Stimulated activated CD4-positive, alpha-beta T cell treated with anti-CD3 and anti-CD28 coated beads, Interleukin-1b, Interleukin-23, amount 100 ng/mL, for 4 hours (primary cell): ENCODE measurements at places on chromosomes 16 and 17.
A peak's percentile ranks its signal among the peaks of the same experiment; 100 is the strongest.

DNA sequence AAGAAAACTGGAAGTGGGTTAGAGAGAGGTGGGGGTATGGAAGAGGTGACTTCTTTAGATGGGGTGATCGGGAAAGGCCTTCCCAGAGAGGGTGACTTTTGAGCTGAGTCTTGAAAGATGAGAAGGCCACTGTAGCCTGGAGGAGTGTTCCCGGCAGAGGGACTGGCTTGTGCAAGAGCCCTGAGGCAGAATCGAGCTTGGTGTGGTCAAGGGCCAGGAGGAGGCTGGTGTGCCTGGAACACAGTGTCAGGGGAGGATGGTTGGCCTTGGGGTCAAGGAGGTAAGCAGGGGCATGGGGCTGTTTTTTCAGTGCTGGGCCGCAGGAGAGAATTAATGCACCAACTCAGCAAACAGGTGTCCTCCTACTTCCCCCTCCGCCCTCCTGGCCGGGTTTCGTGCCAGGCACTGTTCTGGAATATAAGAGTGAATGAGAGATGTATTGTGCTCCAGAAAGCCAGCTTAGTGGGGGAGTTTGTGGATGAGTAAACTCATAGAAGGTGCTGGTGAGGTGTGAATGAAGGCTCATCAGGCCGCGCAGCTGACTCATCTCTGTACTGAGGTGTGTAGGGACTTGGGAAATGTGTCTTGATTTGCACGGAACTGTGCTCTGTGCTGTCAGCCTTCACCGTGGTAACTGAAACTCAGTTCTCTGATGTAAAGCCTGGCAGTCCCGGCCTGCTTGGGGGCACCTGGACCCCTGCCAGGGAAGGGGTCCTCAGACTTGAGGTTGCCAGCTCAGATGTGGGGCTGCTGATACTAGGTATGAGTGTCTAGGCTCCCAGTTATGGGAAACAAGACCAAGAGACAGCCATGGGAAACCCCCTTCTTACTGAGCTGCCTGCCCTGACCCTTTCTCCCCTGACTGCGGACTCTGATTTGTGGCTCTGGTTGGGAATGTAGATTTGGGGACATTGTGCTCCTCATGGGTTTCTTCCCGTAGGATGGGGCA lies 15.3 kb downstream of the KSR1 start:
- peak; percentile 72 for DNase-seq

GRCh38 chr17:60656499-60656898 lies 21.2 kb upstream of the BCAS3 start:
- no peak for DNase-seq

GRCh38 chr17:10309003-10309974 lies 63.5 kb downstream of the MYH13 start:
- DNase-seq, result no peak

DNA sequence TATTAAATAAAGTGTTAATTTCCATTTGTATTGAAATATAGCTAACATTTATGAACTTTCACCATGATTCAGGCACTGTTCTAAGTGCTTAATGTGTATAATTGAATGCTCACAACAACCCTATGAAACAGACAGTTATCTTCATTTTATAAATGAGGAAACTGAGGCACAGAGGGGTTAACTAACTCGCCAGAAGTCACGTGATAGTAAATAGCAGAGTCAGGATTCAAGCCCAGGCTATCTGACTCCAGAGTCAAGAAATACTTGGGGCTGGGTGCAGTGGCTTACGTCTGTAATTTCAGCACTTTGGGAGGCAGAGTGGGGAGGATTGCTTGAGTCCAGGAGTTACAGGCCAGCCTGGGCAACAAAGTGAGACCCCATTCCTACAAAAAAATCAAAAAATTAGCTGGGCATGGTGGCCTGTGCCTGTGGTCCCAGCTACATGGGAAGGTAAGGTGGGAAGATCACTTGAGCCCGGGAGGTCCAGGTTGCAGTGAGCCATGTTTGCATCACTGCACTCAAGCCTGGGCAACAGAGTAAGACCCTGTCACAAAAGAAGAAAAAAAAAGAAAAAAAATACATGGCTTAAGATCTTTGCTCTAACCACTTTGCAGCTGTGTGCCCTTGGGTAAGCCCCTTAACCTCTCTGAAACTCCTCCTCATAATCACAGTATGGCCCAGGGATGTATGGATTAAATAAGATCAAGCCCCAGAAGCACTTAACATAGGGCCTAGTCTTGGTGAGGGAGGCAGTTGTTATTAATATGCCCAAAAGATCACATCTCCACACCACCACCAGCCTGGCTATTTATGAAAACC lies 29.0 kb downstream of the WSB1 start:
- DNase-seq, result no peak

- peak; percentile 76 for DNase-seq
These were observed 10.0 kb downstream of the PITPNC1 start for GRCh38 chr17:67386965-67387551.

GRCh38 chr17:2566056-2566455 lies 27.4 kb upstream of the PAFAH1B1 start:
- DNase-seq, result no peak

DNA sequence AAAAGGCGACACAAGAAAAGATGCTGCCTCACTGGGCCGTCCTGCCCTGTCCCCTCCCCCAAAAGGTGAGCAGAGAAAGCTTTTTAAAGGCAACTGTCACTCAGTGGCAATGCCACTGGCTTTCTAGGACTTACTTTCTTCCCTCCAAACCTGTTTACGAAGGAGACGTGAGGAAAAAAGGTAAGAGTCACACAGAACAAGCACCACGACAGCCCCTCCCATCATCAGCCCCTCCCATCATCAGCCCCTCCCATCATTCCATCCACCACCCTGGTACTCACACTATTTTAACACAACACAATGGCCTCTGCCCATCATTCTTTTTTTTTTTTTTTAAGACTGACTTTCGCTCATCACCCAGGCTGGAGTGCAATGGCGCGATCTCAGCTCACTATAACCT lies 77.1 kb downstream of the NXN start:
- no peak for DNase-seq

DNA sequence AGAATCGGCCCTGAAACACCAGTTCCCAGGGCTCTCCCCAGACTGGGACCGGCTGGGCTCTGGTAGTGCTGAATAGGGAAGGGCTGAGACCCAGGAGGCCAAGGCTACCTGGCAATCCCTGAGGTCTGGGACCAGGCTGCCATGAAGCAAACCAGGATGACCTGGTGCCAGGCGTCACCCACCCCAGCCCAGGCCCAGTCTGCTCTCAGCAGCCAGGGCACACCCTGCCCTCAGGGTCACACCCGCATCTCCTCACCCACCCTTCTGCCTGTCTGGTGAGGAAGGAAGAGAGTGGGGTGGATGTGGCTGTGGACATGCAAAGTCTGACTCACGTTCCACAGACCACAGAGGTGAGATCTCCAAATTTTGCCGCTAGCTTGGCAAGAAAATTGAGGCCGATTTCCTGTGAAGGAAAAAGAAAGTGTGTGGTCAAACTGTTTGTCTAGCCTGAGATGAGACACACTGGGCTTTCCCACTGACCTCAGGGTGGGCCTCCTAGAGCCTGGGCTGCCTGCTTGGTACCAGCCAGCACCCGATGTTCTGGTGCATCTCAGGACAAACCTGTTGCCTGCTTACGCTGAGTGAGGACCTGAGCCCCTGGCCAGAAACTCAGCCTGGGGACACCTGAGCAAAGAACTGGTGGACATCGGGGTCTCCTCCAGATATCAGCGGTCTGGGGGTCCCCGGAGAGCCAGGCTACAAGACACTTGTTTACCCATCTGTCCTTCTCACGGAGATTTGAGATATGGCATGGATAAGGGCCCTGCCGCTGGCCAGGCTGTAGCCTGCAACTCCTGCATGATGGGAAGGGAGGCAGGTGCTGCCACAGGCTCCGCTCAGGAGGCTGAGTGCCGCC lies 6.3 kb upstream of the RAB37 start:
- DNase-seq, result no peak

DNA sequence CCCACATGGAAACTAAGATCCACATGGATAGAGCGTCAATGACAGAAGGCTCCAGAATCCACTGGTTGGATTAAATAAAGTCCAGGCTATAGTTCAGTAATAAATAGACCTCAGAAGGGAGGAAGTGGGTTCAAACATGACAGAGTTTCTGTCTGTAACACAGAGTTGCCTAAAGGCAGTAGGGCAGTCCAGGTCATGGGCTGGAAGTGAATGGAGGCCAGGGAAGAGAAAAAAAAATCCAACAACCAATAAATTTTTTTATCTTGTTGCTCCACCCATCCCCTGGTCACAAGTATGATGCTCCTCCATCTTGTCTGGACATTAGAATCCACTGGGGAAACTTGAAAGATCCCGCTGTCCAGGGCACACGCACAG lies 92.4 kb downstream of the RGS9 start:
- no peak for DNase-seq

DNA sequence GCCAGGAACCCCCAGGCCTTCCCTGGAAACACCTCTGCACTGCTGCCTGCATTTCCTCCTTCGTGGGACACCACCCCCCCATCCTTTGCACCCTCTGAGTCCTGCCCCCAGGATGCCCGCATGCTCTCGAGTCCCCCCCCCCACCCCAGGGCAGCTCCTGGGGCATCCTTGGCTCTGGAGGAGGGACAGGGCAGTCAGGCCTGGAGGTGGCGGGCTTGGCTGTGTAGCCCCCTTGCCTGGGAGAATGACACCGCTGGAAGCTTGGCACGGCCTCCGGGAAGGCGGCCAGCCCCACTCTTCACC lies 98.9 kb upstream of the GSE1 start:
- no peak for DNase-seq

GRCh38 chr17:34665150-34665806 lies 85.9 kb downstream of the TMEM132E start:
- DNase-seq, result no peak

- no peak for DNase-seq
These were observed 557 bp downstream of the KCNG4 start for GRCh38 chr16:84239141-84239769.

GRCh38 chr17:43411749-43412148 lies 13.0 kb downstream of the ARL4D start:
- no peak for DNase-seq

GRCh38 chr17:62351176-62351575 lies 29.2 kb upstream of the EFCAB3 start:
- no peak for DNase-seq

DNA sequence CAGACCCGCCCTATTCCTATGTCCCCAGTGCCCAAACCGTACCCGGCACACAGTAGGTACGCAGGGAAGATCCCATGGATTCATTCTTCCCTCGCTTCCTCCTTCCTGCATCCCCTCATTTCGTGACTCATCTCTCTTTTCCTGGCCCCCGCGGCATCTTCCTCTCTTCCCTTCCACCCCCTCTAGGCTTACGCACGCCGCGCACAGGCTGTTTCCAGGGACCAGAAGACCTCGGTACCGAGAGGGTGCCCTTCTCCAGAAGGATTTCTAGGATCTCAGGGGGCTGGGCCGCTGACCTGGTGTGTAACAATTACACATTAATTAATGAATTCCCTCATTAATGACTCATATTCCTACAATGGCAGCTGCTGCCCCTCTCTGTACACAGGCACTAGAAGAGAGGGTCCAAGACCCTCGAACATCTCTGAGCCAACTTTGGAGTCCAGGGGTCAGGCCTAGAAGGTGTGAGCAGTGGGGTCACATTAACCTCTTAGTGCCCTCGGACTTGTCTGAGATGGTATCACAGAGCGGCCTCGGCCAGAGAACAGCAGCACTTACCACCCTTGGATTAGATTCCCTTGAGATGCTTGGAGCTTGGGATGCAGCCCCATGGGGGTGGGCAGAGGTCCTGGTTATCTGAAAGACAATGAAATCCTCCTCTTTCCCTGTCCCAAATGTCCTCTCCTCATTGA lies 16.8 kb upstream of the PLLP start:
- no peak for DNase-seq

DNA sequence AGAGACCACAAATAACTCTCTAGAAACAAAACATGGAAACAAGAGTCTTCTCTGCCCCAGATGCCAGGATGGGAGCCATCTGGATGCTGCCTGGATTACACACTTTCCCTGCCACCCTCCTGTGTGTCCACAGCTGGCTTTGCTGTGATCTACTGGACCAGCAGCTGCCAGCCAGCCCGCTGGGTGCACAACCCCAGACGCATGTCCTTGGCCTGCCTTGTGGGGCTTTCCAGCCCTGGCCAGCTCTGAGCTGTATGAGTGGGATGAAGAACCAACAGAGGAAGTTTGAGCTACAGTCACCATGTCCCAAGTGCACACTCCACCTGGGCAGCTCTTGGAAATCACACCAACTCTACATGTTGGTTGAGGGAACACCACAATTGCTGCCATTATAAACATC lies 57.0 kb upstream of the TNRC6C start:
- no peak for DNase-seq

DNA sequence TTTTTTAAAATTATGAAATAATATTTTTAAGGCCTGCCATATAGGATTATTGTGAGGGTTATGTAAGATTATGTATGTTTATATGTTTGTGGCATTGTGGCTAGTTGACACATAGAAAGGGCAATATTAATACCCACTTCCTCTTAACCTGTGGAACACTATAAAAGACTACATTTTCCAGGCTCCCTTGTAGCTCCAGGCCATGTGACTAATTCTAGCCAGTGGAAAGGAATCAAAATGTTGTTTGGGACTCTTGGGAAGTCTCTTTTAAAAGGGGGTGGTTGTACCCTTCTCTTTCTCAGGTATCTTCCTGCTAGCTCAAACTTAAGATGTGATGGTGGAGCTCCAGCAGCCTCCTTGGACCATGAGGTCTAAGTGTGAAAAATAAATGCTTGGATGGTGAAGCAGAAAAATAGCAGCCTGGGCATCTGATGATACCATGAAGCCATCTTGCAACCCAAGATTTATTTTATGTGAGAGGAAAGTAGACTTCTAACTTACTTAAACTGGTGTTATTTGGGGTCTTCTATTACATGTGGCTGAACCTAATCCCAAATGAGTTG lies 39.2 kb downstream of the TEKT5 start:
- no peak for DNase-seq

- no peak for DNase-seq
These were observed 10.6 kb upstream of the CCL5 start for GRCh38 chr17:35890774-35891155.

DNA sequence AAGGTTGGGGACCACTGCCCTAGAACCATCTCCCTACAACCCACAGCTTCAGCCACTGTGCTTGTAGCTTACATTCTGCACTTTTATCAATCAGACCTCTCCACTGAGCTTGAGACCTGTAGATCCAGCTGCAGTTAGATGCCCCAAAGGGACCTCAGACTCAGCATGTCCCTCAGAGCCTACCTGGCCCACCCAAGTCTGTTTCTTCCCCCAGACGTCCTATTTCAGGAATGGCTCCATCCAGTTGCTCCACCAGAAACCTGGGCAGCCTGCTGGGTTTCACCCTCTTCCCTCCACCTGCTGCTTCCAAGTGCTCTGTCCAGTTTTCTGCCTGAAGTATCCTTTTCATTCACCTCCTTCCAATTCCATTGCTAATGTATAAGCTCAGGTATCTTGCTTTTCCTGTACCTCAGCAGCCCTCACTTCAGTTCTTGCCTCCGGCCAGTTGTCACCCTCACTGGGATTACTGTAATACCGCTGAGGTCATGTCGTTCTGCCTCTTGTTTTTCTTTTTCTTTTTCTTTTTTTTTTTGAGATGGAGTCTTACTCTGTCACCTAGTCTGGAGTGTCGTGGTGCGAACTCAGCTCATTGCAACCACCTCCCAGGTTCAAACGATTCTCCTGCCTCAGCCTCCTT lies 55.0 kb downstream of the GNA13 start:
- DNase-seq, result no peak
